ENCODE measurements at places on chromosomes 2 and 18.

DNA sequence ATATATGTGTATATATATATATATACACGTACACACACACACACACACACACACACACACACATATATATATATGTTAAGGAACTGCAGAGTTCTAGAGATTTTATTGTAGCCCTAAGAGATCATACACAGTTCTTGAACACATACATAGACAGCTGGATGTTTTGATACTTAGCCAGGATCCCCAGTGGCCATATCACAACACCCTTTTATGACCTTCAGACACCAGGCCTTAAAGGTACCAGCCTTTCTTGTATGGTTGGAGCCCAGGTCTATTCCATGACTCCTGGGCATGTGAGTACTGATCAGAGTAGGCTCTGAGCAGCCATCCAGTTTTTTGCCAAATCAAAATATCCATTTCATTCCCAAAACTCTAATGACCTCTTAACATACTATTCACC, 138.3 kb downstream of the MYO1B start:
- no peak for DNase-seq

DNA sequence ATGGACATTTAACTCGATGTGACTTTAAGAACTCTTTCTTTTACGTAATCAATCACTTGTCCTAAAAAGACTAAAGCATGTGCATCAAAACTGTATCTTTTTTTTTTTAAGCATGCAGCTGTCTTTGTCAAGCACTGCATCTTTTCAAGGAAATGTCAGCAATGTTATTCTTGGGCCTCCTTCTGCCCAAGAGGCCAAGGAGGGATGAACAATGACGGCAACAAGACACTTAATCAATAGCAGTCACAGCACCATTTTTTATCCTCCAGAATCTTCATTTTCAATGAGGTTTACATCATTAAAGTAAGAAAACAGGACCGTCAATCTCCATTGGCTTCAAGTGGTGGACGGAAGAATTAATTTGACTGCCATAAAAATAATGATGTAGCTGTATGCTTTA, 253.8 kb downstream of the AFF3 start:
- DNase-seq, result no peak

GRCh38 chr2:184419744-184420143, 178.6 kb upstream of the ZNF804A start:
- DNase-seq, result no peak

GRCh38 chr2:181680937-181681811, 857 bp upstream of the NEUROD1 start:
- DNase-seq, result peak; percentile 18

DNA sequence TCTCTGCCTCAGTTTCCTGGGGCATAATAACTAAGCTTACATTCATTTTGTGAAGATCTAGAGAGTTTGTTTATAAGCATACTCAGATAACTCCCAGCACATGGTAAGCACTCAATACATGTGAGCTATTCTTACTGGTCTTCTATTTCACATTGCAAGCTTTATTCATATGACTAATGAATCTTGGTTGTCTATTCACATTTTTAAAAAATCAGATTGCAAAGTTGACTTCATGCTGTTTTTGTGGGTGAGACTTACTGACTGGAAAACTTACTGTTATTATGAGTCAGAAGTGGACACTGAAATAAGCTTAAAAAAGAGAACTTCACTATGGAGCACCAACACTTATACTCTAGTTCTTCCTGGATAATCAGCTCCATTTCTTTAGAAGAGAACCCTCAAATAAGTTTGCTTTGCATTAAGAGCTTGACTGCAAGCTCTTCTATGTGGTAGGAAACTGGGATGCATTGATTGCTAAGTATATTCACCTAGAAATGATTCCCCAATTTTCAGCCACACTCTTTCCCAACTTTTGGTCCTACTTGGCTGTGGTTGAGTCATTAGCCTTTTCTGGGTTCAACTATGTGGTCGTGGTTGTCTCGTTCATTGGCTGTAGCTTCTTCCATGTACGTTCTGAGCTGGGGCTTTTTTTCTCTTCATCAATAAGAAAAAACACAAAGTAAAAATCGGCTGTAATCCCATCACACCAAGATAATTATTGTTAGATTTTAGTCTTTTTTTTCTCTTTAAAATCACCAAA, 29.5 kb upstream of the RBMS1 start:
- no peak for DNase-seq

DNA sequence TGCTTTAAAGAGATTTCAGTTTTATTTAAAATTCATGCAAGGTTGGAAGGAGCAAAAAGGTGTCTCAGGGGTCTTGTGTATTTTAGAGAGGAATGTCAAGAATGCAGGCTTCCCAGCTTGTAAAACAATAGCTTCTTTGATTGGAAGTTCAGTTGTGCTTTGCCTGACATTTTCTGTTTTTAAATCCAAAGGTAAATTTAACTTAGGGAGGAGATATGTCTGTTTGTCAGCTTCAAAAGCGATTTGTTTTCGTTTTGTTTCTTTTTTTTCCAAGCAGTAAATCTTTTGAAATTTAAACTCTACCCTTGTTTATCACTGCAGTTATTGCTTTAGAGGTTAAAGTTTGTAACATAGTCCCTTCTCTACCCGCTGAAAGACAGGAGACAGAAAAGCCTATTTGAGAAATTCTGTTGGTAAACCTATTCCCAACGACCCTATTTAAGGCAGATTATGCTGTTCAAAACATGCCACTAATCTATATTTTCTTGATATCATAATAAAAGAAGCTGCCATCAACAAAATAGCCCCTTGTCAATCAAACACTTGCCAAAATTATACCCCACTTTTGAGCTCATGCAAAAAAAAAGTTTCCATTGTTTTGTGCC, 639.6 kb downstream of the IRS1 start:
- no peak for DNase-seq

DNA sequence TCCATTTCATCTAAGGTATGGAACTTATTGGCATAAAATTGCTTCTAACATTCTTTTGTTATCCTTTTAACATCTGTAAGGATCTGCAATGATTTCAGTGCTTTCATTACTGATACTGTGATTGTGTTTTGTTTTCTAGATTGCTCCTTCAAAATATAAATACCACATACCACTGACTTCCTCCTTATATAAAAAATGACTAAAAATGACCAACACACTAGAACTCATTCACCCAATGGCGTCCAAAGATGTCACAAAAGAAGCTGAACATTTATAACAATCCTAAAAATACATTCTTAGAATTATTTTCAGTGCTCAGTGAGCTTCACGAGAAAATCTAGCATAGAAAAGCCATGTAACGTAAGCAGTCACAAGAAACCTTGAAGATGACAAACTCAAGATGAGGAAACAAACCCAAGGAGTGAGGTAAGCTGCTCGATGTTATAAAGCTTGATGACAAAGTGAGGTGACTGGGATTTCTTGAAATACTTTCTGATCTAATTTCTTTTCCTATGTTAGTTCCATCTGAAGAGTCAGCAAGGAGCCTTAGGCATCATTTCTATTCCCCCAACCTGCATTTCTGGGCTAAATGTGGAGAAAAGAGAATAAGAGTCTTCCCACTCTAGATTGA, 42.6 kb downstream of the PNO1 start:
- no peak for DNase-seq

DNA sequence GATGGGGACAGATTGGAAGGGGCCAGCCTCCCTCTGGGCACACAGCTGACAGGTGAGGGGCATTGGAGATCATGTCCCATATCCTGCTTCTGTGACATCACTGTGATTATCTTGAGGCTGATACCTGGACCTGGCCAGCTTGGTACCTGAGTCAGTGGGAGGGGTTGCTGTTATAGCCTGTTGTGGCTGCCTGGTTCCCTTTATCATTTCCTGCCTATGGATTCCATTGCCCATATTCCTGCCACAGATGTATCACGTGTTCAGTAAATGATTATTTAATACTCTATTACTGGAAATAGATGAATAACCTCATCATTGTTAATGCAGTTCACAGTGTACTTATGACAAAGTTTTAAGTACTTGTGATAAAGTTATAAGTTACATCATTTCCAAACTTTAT, 7.8 kb upstream of the SCYGR1 start:
- no peak for DNase-seq

- DNase-seq, result no peak
Measured at GRCh38 chr2:159147690-159148089, 138.8 kb downstream of the WDSUB1 start.

DNA sequence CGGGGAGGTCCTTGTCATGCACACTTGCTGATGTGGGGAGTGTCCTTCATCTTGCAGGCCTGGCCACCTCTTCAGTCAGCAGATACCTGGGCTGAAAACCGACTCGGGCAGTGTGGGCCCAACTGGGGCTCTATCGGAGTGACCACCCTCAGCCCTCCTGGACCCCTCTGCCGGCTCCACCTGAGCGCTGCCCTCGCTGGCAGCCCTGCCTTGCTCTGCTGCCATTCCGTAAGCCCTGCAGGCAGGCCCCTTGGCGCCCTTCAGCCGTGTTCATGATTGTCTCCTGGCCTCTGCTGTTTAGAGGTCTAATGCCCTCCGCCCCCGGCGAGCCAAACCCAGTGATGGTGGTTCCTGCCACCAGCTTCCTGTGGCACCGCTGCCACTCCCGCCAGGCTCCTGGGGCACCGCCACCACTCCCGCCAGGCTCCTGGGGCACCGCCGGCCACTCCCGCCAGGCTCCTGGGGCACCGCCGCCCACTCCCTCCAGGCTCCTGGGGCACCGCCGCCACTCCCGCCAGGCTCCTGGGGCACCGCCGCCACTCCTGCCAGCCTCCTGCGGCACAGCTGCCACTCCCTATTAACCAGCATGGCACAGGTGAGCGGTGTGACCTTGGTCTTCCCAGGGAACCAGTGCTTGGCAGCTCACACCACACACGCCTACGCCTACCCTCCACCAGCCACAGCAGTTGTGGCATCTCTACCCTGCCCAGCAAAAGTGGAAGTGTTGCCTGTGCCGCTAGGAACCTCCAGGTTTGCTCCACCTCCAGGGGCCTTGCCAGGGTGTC, 15.9 kb downstream of the CAPN10 start:
- DNase-seq, result no peak

- peak; percentile 41 for DNase-seq
Measured at GRCh38 chr2:40244675-40245074, 207.2 kb downstream of the SLC8A1 start.

GRCh38 chr18:14937271-14937670, 189.3 kb downstream of the ANKRD30B start:
- no peak for DNase-seq

DNA sequence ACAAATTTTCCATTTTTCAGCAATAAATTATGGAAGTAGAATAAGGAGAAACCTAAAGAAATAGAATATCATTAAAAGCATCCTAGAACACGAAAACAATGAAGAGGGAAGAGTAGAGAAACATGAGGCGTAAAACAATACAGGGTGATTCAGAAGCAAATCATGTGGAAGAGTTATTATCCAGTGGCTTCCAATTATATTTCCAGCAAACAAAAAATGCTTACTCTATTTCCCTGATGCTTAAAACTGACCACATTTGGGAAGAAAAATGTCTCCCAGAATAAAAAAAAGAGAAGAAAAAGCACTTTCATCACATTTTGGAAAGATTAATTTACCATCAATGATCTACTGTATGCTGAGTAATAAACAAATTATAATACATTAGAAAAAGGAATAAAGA, 192.6 kb downstream of the CD226 start:
- no peak for DNase-seq

- DNase-seq, result no peak
Measured at GRCh38 chr2:45986509-45986908, 310.7 kb upstream of the EPAS1 start.
